Cardiac septum (tissue), 1 donor: ENCODE measurements at places on chromosomes 3 and 15. TPM values are rescaled to one million over a fixed set of nuclear protein-coding genes. Genes with fewer than 3 reads are reported as not detected.
A peak's percentile ranks its signal among the peaks of the same experiment; 100 is the strongest.

CMTM8 gene
- 5.5 TPM for total RNA-seq

MESP2 gene
- total RNA-seq: 0.19 TPM

TLR9 gene
- total RNA-seq: 0.16 TPM

COLQ gene
- 41.7 TPM for total RNA-seq

REC114 gene
- total RNA-seq: not detected

DNA sequence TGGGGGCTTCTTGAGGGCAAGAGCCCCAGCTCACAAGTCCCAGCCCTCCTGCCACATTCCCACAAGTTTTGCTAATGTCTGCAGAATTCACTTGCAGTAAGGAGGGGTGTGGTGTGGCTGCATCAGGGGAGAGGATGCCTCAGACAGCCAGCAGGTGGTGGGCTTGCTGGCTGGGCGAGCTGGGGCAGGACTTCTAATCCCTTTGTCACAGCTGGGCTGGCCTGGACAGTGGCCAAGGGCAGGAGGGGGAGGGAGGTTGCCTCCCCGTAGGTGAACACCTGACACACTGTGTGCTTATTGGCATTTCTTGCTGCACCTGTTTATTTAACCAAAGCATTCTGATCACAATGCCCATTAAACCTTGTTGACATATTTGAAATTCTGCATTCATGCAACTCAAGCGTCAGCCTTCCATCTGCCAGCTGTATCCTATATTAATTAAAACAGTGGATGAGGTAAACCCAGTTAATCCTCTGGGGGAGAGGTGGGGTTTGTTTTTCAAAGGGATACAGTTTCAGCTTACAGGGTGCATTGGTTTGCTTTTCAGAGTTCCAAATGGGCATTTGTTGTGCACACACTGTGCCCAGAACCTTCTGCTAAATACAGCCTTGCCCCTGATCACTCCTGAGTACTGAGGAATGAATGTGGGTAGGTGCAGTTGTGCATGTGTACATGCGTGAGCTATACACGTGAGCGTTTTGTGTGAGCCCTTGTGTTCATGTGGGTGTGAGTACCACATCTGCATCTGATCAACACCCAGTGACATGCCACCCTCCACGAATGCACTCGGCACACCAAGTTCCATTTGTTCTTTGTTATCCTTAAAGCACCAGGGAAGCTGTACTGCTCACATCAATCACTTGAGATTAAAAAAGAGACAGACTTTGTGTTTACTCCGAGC lies 268.7 kb downstream of the XXYLT1 start:
- peak; percentile 81 for DNase-seq

GRCh38 chr15:62752657-62753517 lies 289.7 kb upstream of the TPM1 start:
- no peak for DNase-seq

GRCh38 chr15:75573648-75574384 lies 5.3 kb downstream of the PTPN9 start:
- no peak for DNase-seq

DNA sequence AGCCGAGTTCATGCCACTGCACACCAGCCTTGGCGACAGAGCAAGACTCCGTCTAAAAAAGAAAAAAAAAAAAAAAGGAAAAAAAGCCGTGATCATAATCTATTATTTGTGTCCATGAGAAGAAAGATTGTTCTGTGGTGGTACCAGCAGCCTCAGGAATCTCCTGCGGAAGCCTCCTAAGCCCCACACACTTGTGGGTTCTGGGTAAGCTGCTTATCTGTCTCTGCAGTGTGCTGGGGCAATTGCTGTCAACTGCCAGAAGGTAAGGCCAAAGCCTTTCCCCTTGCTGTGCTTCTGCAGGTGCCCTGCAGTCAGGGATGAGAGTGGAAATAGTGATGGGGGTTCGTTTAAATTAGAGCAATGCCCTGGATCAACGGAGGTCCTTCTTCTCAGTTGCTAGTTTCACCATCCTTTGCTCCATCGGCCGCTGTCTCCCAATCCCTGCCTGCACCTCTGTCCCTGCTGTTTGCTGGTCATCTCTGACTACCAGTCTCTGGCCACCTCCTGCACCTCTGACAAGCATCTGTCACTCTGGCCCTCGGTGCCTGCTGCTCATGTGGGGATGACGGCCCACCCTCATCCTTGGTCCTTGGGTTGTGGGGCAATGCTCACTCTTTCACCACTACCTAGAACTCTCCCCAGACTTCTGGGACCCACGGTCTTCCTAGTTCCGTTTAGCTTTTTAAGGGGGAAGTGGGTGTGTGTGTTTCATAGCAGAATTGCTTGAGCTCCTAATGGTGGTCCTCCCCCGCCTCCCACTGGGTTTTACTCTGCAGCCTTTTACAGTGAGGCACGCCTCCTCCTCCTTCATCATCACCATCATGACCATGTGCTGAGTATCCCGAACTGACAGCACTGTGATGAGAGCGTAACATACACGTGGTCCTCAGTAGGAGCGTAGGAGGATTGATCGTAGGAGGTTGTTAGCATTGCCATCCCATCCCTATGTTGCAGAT lies 25.5 kb downstream of the CHRD start:
- DNase-seq: no peak

DNA sequence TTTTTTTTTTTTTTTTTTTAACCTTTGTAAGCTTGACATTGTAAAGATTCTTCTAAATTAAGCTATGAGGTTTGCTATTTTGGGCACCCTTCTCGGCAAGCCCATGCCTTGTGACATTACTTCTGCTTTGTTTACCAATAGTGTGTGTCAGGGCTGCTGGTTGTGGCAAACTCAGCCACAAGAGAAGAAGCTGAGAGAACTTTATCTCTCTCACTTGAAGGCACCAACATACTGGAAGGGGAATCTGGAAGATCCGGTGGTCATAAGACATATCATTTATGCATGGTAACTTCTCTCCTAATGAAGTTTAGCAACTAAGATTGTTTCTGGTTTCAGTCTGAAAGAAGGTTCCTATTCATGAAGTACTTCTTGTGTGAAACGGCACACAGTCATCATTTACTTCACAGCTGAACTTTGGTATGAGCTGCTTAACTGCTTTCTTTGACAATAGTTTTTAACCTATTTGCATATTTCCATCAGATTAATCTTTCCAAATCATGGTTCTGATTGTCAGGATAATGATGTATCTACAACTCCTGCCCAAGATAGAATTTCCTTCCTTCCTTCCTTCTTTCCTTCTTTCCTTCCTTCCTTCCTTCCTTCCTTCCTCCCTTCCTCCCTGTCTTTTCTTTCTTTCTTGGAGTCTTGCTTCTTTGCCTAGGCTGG lies 189.3 kb downstream of the NFKBIZ start:
- DNase-seq: no peak

DNA sequence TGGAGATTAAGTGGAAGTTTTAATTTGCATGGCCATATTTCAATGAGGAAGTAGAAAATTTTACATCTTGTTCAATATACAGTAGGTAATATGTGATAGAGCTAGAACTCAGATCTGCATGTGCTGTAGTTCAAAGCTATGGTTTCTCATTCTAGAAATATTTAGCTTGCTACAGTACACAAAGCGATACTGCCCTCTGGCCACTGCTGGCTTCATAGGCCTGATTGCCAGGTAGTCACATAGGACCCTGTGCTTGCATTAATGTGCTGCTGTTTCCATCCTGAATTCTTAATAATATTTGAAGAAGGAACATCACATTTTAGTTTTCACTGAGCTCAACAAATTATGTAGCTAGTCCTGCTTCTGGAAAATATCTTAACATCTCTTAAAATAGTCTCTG lies 87.0 kb downstream of the PLSCR2 start:
- no peak for DNase-seq

- DNase-seq: no peak
Observed at GRCh38 chr3:28743831-28744230, 395.2 kb upstream of the AZI2 start.
